Astrocyte (in vitro differentiated cells and primary cell): ENCODE measurements at places on chromosomes 11 and 22.

- H3K4me1 ChIP-seq, result peaks cover 24% of the 10 kb centered on the region
- DNase-seq, result no peak
- H3K27me3 ChIP-seq, result peaks cover 43% of the 10 kb centered on the region
- H3K36me3 ChIP-seq, result no peaks in the 10 kb centered on the region
- H3K4me3 ChIP-seq, result peak overlapping the region; percentile 3
- no peak overlapping the region for H3K27ac ChIP-seq
Measured at GRCh38 chr11:64742087-64742888, 1.7 kb downstream of the RASGRP2 start.

GRCh38 chr22:36796552-36797175, 20.2 kb downstream of the PVALB start:
- no peak overlapping the region for H3K4me3 ChIP-seq
- no peak overlapping the region for H3K27ac ChIP-seq
- H3K4me1 ChIP-seq, result no peaks in the 10 kb centered on the region
- no peaks in the 10 kb centered on the region for H3K36me3 ChIP-seq

DNA sequence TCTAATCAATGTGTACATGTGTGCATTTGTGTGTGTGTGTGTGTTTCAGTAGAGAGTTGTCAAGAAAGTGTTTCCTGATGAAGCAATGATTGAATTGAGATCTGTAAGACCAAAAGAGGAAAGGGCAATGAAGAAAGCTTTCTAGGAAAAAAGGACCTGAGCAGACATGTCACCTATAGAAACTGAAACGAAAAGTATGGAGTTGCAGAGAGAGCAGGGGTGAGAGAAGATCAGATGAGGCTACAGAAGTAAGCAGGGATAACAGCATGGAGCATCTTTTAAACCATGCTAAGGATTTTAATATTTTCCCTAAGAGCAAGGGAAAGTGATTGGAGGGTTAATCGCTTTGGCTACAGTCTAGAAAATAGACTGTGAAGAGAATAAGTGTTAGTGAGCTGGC, 1459.4 kb upstream of the TENM4 start:
- H3K27me3 ChIP-seq, result no peaks in the 10 kb centered on the region
- H3K27ac ChIP-seq, result no peak overlapping the region

DNA sequence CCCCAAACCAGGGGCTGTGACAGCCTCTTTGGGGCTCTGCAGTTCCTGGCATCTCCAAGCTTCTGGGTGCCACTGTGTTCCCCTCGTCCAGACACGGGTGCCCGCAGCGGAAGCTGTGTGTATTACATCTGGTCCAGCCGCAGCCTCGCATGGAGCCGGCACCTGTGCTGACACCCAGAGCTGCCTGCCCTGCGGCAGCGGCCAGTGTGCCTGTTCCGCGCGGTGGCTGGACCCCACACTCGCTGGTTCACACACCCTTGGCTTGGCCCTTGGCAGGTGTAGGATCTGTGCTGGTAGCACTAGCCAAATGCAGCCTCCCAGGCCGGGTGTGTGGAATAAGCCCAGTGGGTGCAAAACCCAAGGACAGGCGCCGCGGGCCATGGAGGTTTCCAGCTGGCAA, 24.5 kb upstream of the RNASEH2C start:
- H3K4me3 ChIP-seq, result no peak overlapping the region
- no peaks in the 10 kb centered on the region for H3K36me3 ChIP-seq
- no peaks in the 10 kb centered on the region for H3K4me1 ChIP-seq

- H3K27me3 ChIP-seq, result peaks cover 47% of the 10 kb centered on the region
- no peaks in the 10 kb centered on the region for H3K4me1 ChIP-seq
- no peak overlapping the region for H3K4me3 ChIP-seq
Measured at GRCh38 chr11:20671856-20672546, 2.6 kb downstream of the NELL1 start.

GRCh38 chr11:30811226-30811755, 225.1 kb upstream of the MPPED2 start:
- DNase-seq, result no peak
- H3K27me3 ChIP-seq, result no peaks in the 10 kb centered on the region
- no peak overlapping the region for H3K4me3 ChIP-seq
- H3K27ac ChIP-seq, result no peak overlapping the region
- no peaks in the 10 kb centered on the region for H3K4me1 ChIP-seq

DNA sequence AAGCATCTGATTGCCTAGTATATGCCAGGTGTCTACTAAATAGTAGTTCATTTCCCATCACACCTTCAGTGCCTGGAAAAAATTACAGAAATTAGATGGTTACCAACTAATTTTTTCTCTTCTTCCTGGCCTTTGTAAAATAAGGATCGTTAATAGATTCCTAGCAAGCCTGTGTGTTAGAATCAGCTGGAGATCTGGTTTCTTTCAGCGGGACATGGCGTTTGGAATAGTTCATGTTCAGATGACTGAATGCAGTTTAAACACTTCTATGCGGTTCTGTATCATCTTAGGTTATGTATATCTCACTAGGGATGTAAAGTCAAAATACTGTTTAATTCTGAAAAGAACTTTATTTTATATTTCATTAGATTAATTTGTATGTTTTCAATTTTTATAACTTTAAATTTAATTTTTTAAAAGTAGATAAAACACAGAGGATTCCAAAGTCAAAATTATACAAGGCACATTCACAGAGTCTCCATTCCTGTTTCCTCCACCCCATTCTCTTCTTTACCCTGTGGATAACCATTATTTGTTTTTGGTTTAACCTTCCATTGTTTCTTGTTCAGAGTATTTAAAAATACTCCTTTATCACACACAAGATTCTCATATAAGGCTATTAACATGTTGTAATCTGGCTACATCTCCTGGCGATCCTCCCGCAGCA, 132.8 kb downstream of the ATXN10 start:
- peaks cover 31% of the 10 kb centered on the region for H3K4me1 ChIP-seq
- no peak for DNase-seq
- H3K4me3 ChIP-seq, result no peak overlapping the region

DNA sequence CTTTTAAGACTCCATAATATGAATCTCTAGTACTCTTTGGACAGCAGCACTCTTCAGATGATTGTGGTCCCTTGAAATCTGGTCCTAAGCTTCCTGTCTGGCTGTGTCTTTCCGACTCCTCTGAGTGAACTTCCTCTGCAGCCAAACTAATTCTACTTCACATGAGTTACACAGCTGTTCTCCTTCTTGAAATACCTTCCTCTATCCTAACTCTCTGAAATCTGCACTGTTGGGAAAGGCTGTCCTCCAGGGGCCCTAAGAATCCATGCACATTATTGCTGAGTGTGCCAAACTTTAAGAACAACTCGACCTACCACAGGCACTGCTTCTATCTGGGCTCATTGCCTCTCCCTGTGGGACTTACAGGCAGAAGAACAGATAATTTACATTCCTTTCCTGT, 217.3 kb upstream of the ARHGAP42 start:
- H3K36me3 ChIP-seq, result no peaks in the 10 kb centered on the region
- no peak for DNase-seq
- no peaks in the 10 kb centered on the region for H3K4me1 ChIP-seq

GRCh38 chr11:47137476-47137875, 39.2 kb downstream of the ARFGAP2 start:
- DNase-seq, result no peak
- no peaks in the 10 kb centered on the region for H3K36me3 ChIP-seq
- H3K27ac ChIP-seq, result no peak overlapping the region
- no peak overlapping the region for H3K4me3 ChIP-seq
- H3K4me1 ChIP-seq, result no peaks in the 10 kb centered on the region

- no peak overlapping the region for H3K4me3 ChIP-seq
- peaks cover 12% of the 10 kb centered on the region for H3K4me1 ChIP-seq
- H3K27ac ChIP-seq, result no peak overlapping the region
- DNase-seq, result no peak
- H3K27me3 ChIP-seq, result no peaks in the 10 kb centered on the region
Measured at GRCh38 chr11:47106798-47107411, 69.8 kb downstream of the ARFGAP2 start.

DNA sequence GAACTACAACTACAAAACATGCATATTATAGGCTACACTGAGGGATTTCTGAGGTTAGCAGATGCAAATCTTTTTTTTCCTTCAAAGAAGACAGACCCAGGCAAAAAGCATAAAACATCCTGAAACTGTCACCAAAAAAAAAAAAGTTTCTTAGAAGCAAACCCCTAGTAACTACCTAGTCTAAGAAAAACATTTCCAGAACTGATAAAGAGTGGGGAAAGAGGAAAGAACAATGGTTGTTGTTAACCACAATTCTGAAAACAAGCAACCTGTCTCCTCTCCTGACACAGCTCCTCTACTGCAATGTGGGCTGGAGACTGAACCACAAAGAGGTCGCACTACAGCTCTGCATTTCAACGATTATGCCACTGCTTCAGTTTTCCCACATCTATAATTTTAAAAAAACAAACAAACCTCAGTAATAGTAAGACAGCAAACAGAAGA, 15.0 kb downstream of the DENND5A start:
- H3K4me1 ChIP-seq, result peaks cover 12% of the 10 kb centered on the region
- peak; percentile 66 for DNase-seq
- H3K27me3 ChIP-seq, result no peaks in the 10 kb centered on the region
- no peaks in the 10 kb centered on the region for H3K36me3 ChIP-seq

- no peak for DNase-seq
- no peak overlapping the region for H3K4me3 ChIP-seq
- H3K36me3 ChIP-seq, result no peaks in the 10 kb centered on the region
- peaks cover 46% of the 10 kb centered on the region for H3K4me1 ChIP-seq
Measured at GRCh38 chr22:20779014-20779817, 5.3 kb downstream of the SERPIND1 start.

DNA sequence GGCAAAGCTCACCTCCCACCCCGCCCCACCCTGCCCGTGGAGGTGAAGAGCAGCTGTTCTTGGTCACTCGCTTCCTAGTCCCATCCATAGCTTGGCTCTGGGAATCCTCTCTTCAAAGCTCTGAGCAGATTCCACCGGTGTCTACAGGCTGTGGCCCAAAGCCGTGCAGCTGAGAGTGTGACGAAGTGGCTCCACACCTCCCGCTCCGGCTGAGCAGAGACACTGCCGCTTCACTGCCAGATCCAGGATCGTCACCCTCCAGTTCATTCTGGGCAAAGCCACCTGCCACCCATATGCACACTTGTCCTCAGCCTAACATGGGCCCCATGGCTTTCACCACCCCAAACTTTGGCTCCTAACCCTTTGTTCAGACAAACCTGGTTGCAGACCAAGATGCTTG, 532.9 kb upstream of the B3GAT1 start:
- H3K36me3 ChIP-seq, result no peaks in the 10 kb centered on the region
- no peaks in the 10 kb centered on the region for H3K27me3 ChIP-seq
- H3K4me1 ChIP-seq, result peaks cover 24% of the 10 kb centered on the region
- no peak for DNase-seq
- no peak overlapping the region for H3K27ac ChIP-seq

DNA sequence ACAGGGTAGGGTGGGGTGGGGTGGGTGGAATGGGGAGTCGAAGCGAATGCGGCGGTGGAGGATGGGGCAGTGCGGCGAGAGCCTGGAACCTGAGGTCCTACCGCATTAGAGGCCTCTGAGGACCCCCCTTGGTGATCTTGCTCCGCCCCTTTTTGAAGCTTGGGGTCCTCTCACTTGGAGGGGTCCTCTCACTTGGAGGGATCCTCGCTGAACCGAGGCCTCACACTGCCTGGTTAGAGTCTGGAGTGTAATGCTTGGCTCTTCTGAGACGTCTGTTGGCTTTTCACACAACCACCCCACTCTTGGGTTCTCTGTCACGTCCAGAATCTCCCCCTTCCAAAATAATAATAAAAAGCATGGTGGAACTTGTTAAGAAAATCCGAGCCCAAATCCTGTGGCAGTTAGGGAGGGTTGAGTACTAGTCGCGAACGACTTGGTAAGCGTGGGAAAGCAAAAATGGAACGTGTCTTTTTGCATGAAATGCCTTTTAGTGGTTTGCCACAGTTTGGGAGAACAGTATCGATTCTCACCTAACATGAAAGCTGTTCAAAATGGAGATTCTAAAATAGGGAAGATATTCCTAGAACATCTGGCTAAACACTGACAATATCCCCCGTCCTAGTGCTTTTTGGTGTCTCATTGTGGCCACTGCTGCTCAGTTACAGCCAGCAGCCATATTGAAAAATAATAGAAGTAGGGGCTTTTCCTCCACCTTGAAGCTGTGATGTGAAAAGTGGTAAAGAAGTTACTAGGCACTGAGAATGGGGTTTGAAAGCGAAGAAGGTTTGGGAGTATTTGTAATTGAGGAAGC, 822 bp downstream of the RBX1 start:
- peaks cover 12% of the 10 kb centered on the region for H3K4me1 ChIP-seq
- no peak for DNase-seq
- H3K4me3 ChIP-seq, result peak overlapping the region; percentile 80
- peak overlapping the region; percentile 99 for H3K27ac ChIP-seq
- H3K36me3 ChIP-seq, result peaks cover 12% of the 10 kb centered on the region

DNA sequence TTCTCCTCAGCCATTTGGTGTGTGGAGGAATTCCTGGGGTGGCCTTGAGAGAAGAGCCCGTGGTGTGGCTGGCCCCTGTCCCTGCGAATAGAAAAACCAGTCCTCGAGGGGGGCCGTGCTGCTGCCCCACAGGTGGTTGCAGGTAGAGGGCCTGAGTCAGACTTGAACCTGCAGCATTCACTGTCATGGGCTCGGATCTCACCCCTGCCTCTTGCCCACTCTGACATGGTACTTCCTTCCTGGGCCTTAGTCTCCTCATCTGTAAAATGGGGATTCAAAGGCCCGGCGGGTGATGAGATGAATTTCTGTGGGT, 19.4 kb downstream of the TRMU start:
- DNase-seq, result no peak
- H3K4me1 ChIP-seq, result peaks cover 9% of the 10 kb centered on the region
- H3K27ac ChIP-seq, result no peak overlapping the region
- H3K4me3 ChIP-seq, result no peak overlapping the region
- H3K36me3 ChIP-seq, result peaks cover 12% of the 10 kb centered on the region

- no peak overlapping the region for H3K4me3 ChIP-seq
- H3K4me1 ChIP-seq, result peaks cover 2% of the 10 kb centered on the region
- no peak for DNase-seq
Measured at GRCh38 chr11:13311570-13311969, 34.0 kb downstream of the BMAL1 start.

GRCh38 chr11:28730336-28730735, 622.1 kb downstream of the METTL15 start:
- no peaks in the 10 kb centered on the region for H3K27me3 ChIP-seq
- no peak overlapping the region for H3K4me3 ChIP-seq
- no peaks in the 10 kb centered on the region for H3K4me1 ChIP-seq
- H3K36me3 ChIP-seq, result no peaks in the 10 kb centered on the region
- no peak overlapping the region for H3K27ac ChIP-seq
- DNase-seq, result peak; percentile 26

DNA sequence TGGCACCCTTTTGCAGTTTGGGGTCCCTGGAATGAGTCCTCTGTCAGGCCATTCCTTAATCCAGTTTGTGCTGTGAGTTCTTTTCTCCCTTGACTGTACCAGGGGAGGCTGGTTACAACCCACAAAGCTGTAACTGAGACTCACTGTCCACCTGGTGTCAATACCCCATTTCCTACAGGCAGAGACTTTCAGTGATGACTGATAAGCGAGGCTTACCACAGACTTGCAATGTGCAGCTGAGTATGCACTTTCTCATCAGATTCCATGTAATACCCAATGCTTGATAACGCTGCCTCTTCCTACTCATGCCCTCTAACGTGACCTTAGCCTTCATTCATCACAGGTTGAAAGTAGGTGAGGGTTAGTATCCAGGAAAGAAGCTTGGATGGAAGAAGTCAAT, 120.1 kb downstream of the INSC start:
- no peaks in the 10 kb centered on the region for H3K36me3 ChIP-seq
- H3K27me3 ChIP-seq, result no peaks in the 10 kb centered on the region
- DNase-seq, result no peak
- no peak overlapping the region for H3K27ac ChIP-seq
- no peaks in the 10 kb centered on the region for H3K4me1 ChIP-seq
- H3K4me3 ChIP-seq, result no peak overlapping the region
